Amniotic epithelial cell (primary cell): ENCODE measurements at places on chromosomes 11 and 22.
A peak's percentile ranks its signal among the peaks of the same experiment; 100 is the strongest.

DNA sequence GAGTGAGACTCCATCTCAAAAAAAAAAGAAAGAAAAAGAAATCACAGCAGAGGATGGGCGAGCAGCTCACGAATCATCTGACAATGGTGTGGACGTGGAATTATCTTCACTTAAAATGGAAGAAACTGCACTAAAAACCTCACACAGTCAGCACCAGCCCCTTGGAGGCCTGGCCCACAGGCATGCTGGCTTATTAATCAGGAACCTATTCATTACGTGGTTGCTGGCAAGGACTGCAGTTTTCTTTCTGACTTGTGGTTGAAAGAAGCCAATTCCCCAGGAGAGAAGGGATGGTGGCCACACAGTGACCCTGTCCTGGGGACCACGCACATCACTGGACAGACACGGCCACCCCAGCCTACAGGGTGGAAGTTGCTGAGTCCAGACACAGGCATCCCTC is 401.1 kb downstream of the CTTN start:
- peak; percentile 3 for DNase-seq

- DNase-seq = peak; percentile 78
Observed at GRCh38 chr11:45655347-45655756, 10.1 kb downstream of the CHST1 start.

DNA sequence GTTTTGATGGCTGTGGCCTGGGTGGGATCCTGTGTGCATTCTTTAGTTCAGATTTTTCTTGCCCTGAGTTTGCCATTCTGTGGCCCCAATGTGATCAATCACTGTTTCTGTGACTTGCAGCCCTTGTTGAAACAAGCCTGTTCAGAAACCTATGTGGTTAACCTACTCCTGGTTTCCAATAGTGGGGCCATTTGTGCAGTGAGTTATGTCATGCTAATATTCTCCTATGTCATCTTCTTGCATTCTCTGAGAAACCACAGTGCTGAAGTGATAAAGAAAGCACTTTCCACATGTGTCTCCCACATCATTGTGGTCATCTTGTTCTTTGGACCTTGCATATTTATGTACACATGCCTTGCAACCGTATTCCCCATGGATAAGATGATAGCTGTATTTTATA is 620 bp downstream of the OR4C16 start:
- no peak for DNase-seq

- no peak for DNase-seq
Observed at GRCh38 chr11:78227921-78228320, 39.2 kb downstream of the USP35 start.

- DNase-seq = no peak
Observed at GRCh38 chr11:83687787-83688186, 401.6 kb upstream of the CCDC90B start.

DNA sequence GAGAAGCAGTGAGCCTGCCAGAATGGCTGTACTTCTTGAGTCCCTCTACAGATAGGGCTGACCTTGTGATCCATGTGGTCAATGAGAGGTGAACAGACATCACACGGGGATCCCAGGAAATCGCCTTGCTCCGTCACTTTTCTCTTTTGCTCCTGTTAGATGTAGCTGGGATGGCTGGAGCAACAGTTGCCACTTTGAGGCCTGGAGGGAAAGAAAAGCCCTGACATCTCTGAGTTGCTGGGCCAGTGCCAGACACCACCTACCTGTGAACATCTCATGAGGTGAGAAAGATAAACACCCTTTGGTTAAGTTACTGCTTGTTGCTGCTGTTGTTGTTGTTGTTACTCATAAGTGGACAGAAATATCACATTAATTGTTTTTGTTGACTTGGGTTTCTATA is 840.3 kb downstream of the TBC1D22A start:
- no peak for DNase-seq

- DNase-seq = peak; percentile 31
Observed at GRCh38 chr11:102120437-102120973, 10.3 kb downstream of the YAP1 start.

DNA sequence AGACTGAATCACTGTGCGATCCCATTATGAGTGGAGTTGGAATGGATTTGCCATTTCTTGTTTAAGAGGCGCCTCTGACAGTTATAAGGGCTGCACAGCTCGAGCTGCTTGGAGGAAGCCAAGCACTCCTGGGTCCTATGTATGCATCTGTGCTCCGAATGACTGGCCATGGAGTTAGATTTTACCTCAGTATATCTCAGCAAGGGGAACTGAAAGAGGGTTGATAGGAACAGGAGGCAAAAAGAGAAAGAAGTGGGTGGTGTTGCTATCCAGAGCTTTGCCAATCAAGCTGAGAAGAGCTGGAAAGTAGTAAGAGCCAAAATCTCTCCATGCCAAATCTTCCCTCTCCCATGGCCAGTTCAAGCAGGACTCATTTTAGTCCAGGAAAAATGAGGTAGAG is 632.0 kb upstream of the KIRREL3 start:
- DNase-seq = no peak

- no peak for DNase-seq
Observed at GRCh38 chr11:134656861-134657540, 245.0 kb upstream of the B3GAT1 start.

- DNase-seq = no peak
Observed at GRCh38 chr11:118358071-118358470, 1.3 kb upstream of the UBE4A start.

- DNase-seq = peak; percentile 38
Observed at GRCh38 chr22:27775087-27775698, 26.4 kb downstream of the MN1 start.

DNA sequence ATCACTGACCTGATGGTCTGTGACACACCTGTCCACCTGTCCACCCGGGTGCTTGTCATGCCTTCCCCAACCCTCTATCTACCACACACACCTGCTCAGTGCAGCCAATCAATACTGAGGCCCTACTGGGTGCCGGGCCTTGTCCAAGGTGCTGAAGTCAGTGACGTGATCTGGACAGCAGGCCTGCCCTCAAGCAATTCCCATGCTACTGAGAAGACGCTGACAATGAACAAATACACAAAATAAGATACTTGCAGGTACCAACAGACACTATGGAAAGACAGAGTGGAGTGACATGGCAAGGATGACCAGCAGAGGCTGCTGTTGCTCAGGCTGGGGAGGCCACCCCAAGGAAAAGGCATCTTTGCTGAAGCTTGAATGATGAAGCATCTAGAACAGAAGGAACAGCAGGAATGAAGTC is 21.2 kb downstream of the PLAAT3 start:
- peak; percentile 27 for DNase-seq

GRCh38 chr11:48003926-48004325 is 23.6 kb downstream of the PTPRJ start:
- DNase-seq = no peak

DNA sequence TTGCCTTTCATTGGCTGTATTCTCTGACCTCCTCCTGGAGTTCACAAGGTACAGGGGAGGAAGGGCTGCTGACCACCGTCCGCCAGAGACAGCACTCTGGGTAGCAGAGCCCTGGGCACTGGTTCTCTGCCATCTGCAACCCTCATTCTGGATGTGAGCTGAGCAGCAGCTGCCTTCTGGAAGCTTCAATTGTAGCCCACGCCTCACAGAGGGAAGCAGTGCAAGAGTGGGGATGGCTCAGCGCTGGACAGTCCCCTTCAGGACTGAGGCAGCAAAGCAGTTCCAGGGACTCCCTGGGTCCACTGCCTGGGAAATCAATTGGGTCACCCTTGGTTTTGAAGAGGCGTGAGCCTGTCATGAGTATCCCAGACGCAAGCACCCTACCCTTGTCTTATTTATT is 346.2 kb downstream of the CADM1 start:
- no peak for DNase-seq

- peak; percentile 93 for DNase-seq
Observed at GRCh38 chr11:66317723-66318599, 1.1 kb upstream of the CD248 start.

- DNase-seq = no peak
Observed at GRCh38 chr11:133930767-133931448, 25.9 kb downstream of the IGSF9B start.

DNA sequence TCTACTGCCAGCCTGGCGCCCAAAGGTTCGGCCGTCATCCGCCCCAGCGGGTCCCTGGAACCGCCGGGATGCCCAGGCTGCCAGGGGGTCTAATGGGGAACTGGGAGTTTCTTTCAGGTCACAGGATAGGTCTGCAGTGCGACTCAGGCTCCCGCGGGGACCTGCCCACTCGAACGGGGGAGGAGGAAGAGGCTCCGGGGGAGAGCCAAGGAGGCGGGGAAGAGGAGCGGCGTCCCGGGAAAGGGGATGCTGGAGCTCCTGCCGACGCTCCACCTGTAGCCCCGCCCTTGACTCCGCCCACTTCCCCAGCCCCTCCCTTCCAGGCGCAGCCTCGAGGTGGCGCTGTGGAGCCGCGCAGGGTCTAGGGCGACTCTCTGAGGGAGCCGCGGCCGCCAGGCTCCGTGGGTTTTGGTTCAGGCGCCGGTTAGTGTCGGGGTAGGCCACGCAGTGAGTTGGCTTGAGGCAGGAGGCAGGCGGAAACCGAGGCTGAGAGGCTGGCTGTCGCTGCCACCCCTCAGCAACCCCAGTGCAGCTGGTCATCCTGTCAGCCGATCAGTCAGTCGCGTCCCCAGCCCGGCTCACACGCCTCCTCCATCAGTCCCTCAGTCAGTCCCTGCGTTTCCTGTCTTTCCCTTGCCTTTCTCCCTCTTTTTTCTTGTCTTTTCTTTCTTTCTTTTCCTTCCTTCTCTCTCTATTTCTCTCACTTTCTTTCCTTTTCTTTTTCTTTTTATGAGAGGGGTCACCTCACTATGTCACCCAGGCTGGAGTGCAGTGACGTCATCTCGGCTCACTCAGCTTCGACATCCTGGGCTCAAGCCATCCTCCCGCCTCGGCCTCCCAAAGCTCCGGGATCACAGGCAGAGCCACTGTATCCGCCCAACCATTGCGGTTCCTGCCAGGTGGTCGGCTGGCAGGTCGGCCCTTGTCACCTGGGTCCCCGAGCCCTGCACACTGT is 26.4 kb downstream of the YWHAH start:
- DNase-seq = peak; percentile 43

DNA sequence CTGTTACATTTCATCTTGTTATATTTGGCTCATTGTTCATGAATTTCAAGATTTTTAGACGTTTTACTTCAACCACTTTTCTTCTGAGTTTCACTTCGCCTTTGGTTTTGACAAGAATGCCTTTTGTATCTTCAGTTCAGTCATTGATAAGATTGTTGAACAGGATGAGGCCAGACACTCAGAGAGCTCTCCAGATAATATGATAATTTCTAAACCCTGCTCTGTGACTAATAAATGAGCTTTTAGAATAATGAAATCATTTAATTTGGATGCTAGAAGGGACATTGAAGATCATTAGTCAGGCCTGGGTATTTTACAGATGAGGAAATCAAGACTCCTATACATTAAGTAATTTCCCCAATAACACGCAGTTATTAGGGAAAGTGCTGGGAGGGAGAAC is 37.2 kb upstream of the GRAMD1B start:
- DNase-seq = no peak

GRCh38 chr11:120956710-120957495 is 67.0 kb upstream of the TBCEL start:
- no peak for DNase-seq

DNA sequence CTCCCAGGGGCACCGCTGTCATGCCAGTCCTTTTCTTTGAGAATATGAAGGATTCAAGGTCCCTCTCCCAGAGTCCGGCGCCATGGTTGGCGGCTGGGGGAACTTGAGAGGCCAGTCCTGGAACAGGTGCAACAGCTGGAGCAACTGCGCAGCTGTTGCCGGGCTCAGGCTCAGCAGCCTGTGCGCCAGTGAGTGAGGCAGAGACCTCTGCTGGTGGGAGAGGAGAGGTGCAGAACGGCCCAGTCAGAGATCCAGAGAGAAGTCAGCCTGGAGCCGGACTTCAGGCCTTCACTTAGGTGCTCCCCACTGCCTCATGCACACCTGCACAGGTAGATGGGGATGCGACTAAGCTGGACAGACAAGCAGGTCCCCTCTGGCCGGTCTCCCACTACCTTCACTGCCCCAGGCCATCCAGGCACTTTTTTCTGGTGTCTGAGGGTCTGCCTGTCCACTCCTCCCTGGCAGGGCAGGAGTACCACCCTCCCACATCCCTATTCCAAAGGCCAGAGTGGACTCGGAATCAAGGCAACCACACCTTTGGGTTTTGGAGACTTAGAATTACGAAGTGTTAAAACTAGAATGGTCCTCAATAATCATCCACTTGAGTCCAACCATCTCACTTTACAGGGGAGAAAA is 4.6 kb downstream of the CHRDL2 start:
- DNase-seq = peak; percentile 59

DNA sequence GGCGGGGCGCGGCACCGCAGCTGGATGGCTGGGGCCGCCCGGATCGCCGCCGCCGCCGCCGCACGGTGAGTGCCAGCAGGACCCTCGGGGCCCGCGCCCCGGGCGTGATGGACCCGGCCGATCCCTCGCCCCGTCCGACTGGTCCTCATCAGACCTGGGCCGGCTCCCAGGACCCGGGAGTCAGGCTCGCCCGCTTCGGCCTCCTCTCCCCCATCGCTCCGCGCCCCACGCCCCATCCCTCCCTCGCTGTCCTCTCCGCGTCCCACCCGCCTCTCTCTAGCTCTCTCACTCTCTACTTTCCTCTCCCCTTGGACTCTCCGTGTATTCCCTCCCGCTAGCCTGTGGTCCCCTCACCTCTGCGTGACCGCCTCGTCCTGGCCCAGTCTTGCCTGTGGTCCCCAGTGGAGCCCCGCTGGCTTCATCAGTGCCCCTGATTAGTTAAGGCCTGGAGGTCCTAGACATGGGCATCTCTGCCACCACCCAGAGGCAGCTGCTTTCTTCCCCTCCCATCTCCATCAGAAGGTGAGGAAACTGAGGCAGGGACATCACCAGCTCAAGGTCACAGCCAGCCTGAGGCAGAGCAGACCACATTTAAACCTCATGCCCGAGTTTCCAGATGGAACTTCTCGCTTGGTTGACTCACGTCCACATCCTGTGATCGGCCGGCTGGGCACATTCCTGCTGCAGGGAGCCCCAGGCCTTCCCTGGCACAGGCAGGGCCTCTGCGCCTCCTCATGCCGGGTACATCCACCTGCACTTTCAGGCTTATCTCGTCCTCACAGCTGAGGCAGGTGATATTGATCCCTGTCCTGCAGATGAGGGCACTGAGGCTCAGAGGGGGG is 429 bp downstream of the SLC39A13 start:
- peak; percentile 86 for DNase-seq

- no peak for DNase-seq
Observed at GRCh38 chr11:105183426-105183825, 43.9 kb upstream of the CARD18 start.

DNA sequence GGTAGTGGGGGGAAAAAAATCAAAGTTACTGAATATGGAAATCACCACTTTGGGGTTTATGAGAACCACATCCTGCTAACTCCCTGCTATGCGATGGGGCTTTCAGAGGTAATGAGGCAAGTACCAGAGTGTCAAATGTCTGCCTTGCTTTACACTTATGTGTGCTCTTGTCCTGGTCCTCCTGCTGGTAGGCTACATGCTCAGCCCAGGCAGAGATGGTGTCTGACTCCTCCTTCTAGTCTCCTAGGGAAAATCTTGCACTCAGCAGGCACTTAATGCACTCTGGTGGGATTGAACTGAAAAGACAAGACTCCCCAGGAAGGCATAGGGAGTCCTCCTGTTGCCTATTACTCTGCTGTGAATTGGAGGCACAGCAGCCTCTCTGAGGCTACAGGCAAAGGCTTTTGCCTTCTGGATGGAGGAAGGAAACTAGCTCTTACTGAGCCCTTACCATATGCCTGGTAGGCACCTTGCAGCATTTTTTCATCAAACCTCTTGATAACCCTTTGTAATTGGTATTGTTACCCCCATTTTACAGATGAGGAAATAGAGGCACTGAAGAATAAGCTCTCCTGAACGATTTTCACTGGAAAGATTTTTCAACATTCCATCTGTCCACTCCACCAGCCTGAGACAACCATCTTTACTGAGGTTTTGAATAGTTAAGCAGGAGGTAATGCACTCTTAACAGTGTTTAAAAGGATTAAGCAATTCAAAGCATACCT is 132.1 kb upstream of the PAX6 start:
- DNase-seq = no peak
